ENCODE measurements at places on chromosomes 4 and X.

DNA sequence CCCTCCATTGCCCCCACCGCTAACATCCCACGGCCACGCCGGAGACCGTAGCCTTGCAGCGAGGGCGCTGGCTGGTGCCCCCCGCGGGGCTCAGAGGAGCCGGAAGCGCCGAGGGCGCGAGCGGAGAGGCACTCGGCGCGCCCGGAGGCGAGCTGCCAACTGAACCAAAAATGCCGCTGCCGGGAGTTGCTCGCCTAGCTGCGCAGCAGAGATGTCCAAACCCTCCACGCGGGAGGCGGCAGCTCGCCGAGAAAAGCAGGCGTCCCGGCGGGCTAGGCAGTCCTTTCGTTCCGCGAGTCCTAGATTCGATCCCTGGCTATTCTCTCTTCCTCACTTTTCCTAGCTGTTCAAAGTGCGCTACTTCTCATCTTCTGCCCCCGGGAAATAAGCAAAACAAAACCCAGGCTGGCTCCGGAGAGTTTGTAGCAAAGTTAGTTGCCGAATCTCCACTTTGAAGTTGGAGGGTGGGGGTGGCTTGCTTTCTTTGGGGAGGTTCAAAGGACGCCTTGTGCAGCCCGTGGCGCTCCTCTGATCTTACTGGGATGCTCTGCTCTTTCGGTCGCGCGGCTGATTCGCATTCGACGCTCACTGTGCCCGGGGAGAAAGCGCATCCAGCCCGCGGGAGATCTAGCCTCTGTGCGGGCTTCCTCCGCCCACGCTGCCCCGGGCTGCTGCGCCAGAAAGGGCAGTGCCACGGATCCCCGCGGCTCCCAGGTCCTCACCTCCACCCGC is 723 bp downstream of the NKX6-1 start:
- DNase-seq, result peak; percentile 29

DNA sequence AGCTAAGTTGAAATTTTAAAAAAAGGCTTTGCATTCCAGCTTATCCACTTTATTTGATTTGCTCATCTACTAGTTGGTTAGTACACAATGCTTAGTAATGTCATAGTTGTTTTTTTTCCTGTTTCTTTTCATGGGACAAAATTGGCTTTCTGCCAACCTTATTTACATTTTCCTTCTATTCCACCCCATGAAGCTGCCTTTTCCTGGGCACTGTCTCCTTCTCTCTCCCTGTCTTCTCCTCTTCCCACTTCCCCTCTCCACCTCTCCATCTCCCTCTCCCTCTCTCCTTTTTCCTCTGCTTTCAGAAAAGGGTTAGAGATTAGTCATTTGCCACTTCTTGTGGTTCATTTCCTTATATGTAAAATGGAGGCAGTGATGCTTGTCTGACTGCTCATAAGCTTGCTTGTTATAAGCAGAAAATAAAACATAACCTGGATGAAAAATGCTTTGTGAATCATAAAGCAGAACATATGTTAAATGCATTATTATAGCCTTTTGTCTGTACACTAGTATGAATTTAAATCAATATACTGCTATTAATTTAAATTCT is 181.9 kb downstream of the CEP135 start:
- no peak for DNase-seq

DNA sequence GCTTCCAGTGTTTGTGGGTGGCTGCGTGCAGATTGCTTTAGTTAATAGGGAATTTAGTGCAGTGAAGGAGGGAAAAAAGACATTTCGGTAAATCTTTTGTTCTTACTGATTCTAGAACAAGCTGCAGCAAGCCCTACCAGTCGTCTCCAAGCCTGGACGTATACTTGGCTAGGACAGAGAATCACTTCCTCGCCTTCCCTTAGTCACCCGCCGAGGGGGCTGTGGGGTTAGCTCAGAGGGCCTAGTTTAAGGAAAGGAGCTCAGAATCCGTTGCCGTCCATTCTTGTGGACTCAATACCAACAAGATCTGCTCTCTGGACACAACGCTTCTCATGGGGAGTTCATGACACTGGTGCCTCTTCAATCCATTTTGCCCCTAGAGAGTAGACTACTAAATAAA is 36.3 kb upstream of the FAT1 start:
- no peak for DNase-seq

DNA sequence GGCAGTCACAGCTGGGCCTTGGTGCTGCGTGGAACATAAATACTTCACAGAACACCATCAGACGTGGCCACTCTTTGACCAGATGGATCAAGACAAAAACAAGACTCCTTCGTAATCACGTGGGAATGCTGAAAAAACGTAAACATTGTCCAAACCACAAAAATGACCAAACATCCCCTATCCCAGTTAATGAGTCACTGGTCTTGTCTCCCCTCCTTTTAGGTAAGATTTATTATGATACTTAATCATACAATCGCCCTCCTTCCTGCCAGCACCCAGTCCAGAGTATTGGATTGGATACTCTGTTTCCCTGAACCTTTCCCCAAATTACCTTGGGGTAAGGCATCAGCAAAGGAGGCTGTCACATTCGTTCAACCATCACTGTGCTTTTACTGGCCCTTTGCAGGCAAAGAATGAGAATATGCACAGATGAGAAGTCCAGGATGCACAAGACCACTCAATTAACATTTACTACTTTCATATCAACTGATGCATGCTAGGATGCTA is 601 bp upstream of the TCEANC start:
- peak; percentile 93 for DNase-seq

DNA sequence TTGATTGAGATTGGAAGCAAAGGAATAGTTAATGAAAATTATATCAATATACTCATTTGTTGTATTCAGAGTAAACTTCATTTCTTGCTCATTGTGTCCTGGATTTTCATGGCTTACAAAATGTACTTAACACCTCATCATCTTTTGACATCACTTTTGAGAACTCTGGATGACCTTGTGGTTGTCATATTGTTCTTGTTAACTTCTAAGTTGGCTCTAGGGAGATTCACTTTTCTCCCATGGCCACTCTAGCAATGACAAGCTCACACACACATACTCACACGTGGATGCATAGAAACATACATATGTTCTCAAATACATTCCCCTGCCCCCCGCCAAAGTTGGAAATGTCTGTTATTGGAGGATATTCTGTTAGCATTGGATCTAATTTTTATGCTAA is 15.3 kb downstream of the PHEX start:
- no peak for DNase-seq

DNA sequence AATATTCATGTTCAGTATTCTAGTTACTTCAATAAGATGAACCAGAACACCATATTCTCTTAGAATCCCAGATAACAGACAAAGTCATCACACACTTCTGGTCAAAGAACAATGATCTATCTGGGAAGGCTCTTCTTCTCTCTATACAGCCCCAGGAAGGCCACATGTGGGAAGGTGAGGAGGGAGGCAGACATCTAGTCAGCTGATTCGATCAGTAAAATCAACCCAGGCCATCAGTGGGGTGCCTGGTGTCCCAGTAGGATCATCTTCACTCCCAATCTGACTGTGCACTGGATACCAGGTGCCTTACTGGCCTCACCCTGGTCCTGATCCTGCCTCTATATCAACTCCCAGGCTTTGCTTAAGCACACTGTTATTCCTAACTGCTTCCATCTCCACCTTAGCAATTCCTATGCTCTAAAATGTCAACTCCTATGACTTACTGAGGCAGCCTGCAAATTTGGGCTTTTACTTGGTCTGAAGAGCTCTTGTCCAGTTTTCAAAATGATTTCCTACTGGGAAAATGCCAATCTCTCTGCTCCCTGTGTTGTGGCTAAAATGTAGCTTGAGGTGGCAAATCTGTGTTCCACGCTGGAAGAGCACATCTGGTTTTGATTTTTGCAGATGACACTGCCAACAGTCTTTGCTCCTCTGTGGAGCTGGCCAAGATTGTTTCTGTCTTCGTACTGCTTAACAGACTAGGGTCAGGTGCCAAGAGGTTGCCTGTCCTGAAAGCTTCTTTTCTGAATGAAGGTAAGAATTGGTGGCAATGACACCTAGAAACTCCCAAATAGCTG is 128.7 kb downstream of the MGST2 start:
- DNase-seq, result peak; percentile 94

GRCh38 chr4:47154816-47155370 is 123.5 kb downstream of the GABRB1 start:
- no peak for DNase-seq

GRCh38 chr4:171042989-171043524 is 770.1 kb upstream of the GALNTL6 start:
- no peak for DNase-seq

All from AG10803 (cell line).